Kidney (tissue), 22 donors: ENCODE measurements at places on chromosomes 1 and 21. TPM values are rescaled to one million over a fixed set of nuclear protein-coding genes. Genes with fewer than 3 reads are reported as not detected.

GRCh38 chr1:212237651-212238050 is 47.6 kb upstream of the PPP2R5A start:
- DNase-seq: no peak

DNA sequence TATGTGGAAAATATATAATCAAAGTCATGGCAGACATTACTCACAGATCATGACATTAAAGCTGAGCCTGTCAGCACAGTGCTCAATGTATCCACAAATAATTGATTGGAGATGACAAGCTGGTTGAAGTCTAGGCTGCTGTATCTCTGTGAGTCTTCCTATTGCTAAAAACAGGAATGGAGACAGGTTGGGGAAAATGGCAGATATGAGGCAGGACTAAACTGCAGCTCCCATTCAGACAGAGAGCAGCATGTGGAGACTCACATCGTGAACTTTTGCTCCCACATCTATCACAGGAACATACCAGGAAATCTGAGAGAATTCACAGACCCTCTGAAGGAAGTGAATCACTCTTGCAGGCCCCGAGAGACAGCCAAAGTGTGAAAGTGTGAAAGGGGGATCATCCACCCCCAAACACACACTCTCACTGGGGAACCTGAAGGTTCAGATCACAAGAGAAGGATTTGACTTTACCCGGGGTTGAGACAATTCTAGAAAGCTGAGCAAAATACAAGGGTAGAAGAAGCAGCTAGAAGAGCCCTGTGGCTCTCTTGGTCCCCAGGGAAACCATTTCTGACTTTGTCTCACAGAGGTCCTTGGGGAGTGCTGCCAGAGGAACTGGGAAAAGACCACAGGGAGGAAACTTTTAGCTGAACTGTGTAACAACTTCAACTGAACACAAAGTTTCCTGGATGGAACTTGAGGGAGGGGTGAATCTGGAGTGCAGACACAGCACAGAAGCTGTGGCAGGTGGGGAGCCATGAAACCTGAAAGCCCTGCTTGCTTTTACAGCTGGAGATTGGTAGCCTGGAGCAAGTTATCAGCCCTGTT is 173.4 kb downstream of the S1PR1 start:
- no peak for DNase-seq

GRCh38 chr1:75630004-75630594 is 19.2 kb upstream of the SLC44A5 start:
- DNase-seq: no peak

- DNase-seq: no peak
Measured at GRCh38 chr1:94831641-94832040, 11.5 kb downstream of the SLC44A3 start.

GRCh38 chr1:114648503-114648902 is 21.3 kb downstream of the DENND2C start:
- DNase-seq: no peak

DNA sequence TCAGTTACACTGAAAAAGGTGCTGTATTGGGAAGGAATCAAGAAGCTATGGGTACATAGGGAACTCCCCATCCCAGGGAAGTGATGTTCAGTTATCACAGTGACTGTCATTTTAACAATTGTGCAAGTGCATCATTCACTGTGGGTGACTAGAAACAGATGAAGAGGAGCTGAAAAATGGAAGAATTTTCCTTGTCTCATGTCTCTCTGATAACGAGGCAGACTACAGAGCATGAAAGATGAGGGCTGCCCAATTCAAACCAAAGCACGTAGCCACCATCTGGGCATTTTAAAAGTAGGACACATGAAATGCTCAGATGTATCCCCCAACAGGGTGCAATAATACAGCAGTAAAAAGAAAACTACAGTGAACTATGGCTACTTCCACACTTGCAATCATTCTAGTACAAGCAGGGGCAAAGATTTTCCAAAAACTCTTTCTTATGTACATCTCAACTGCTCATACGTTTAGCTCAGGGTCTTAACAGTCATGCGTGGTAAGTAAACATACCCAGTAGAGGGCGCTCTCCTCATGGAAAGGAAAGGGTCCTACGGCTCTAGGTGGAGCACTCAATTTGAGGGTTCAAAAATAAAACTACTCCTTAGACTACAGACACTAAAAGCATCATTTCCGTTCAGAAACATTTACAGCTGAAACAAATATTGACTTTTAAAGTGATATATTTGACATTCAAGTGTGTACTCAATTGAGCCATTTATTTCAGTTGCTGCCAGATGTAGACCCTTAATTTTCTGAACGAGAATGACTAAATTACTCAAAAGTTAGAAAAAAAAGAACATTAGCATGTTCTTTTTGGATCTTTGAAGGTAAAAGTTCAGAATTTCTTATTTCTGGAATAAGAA is 143.2 kb downstream of the KCTD3 start:
- DNase-seq: peak; percentile 22

DNA sequence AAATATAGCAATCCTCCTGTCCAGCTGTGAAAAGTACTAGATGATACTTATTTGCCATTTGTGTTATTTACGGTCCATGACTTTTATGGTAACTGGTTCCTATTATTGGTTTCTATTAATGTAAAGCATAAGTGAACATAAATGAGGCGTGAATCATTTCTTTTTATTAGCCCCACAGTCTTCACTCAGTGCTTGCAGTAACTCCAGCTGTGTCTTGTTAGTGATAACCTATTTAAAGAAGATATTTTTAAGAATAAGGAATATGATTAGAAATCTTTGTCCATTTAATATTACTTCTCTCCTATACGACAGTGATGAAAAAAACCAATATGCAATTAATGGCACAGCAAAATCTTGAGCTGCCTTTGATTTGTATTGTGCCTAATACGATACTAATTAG is 149.9 kb downstream of the SPATA17 start:
- peak; percentile 1 for DNase-seq

GRCh38 chr1:67060811-67061218 is 6.9 kb upstream of the SLC35D1 start:
- DNase-seq: no peak

- DNase-seq: peak; percentile 76
Measured at GRCh38 chr1:44826375-44827196, 16.5 kb downstream of the PTCH2 start.

DNA sequence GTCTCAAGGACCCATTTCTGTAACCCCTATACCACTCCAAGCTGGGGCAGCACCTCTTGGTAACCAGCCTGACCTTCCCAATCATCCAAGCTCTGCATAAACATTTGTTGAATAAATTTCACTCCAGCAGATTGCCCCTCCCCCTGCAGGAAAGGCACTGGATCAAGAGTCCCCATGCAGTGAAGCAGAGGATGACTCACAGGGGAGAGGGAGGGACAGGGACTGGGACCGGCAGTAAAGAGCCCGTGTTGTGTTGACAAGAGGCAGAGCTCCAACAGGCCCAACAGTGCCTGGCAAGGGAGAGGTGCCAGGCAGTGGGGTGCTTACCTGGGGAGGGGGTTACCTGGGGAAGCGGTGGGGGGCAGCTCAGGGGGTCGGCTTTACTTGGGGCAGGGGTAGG is 32.3 kb downstream of the SLC9A1 start:
- DNase-seq: no peak

DNA sequence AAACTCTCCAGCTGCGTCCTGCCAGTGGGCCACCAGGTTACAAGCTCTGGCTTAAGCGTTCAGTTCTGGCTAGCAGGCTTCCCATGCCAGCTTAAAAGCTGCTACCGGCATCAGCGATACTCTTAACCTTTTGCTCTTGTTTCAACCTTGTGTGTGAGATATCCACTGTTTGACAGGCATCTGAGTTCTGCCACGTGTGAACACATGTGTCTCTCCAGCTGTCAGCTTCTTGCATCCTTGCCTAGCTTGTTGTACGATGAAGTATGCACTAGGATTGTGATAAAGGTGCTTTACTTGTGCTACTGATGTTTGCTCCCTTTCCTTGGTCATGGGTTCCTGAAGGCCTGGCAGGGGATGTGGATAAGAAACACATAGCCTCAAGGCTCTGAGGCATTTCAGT is 201.6 kb downstream of the PRDM2 start:
- DNase-seq: peak; percentile 45

GRCh38 chr21:25577424-25578055 is 29.7 kb downstream of the MRPL39 start:
- DNase-seq: no peak

DNA sequence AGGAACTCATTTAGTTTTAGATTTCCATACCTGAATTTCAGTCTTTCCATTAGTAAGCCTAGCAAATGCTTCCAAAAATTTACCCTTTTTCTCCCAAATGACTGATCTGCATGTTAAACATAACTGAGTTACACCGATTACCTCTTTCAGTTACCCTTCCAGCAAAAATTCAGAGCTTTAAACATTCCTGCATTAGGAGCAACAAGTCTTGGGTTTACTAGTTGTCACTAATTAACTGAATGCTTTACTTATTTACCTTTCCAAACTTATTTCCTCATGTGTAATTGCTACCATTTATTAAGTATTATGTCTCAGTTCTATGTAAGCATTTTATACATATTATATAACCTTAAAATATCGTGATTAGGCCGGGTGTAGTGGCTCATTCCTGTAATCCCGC is 3.1 kb downstream of the LAMTOR5 start:
- no peak for DNase-seq

- no peak for DNase-seq
Measured at GRCh38 chr1:240244968-240245628, 153.4 kb downstream of the FMN2 start.

DNA sequence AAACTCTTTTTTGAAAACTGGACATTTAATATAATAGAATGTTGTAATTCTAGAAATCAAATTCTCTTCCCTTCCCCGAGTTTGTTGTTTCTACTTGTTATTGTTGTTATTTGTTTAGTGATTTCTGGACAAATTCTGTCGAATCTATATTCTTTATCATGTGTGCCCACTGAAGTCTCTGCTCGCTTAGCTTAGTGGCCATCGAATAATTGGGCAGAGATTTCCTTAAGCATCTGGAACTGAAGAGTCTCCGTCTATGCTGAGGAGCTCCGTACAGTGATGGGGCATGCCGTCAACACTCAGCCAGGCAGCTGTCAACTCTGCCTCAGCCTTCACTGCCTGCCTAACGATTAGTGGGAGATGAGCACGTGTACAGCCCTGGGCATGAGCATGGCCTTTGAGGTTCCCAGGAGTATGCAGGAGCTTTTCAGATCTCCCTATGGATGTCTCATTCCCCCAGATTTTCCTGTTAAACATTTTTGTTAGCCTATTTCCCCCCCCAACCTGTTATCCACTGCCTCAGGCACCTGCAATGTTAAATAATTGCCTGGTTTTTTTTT is 66.8 kb downstream of the SLX9 start:
- no peak for DNase-seq

- DNase-seq: no peak
Measured at GRCh38 chr1:150514913-150515327, 632 bp upstream of the FALEC start.

- DNase-seq: no peak
Measured at GRCh38 chr21:34642211-34643075, 26.4 kb upstream of the CLIC6 start.

DNA sequence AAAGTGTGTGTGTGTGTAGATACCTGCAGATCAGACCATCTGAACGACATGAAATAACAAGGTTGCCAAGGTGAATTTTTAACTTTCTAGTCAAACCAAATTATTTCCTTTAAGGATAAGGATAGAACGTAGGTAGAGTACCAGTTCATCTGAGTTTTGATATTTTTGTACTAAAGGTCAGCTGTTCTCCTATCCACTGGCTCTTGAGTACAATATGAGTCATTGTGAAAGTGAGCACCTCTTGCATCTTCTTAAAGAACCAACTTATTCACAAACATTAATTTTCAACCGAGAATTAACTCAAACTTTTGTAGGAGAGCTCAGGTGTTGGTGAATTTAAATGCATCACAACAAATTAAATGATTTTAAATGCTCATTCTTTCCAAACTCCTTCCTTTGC is 71.5 kb downstream of the IFI44 start:
- DNase-seq: no peak

Gene ASCL5
- polyA plus RNA-seq: not detected

Gene WNT4
- polyA plus RNA-seq: 0.45 TPM

Gene CCDC185
- polyA plus RNA-seq: not detected

Gene HSD3B1
- polyA plus RNA-seq: not detected

Gene PALMD
- 10.1 TPM for polyA plus RNA-seq

Gene CRYAA
- polyA plus RNA-seq: 28.6 TPM

Gene MAP3K21
- polyA plus RNA-seq: 7.4 TPM

Gene DDOST
- polyA plus RNA-seq: 146 TPM
